Activated gamma-delta T cell treated with Interleukin-2 at 50 U/mL for 16 hours (primary cell): ENCODE measurements at places on chromosomes 13 and 19.

DNA sequence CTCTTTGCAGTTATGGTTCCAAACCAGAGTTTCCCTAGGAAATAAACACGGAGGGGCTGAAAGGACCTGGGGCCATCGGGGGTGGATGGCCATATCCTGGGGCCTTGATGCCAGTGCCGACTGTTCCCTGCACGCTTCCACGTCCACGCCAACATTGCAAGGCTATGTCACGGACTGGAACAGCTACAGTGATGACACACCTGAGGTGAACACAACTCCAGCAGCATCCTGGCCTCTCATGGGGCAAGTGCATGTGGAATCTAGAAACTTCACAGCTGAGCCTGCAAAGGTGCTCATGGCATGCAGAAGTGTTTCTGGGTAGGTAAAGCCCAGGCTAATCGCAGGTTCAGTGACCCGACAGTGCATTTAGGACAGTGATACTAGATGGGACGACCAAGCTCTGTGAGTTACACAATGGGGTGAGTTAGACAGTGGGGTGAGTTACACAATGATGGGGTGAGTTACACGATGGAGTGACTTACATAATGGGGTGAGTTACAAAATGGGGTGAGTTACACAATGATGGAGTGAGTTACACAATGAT, 52.0 kb upstream of the GAS6 start:
- DNase-seq = no peak

- DNase-seq = no peak
These were observed 15.2 kb upstream of the PPP1R12C start for GRCh38 chr19:55132453-55133129.

DNA sequence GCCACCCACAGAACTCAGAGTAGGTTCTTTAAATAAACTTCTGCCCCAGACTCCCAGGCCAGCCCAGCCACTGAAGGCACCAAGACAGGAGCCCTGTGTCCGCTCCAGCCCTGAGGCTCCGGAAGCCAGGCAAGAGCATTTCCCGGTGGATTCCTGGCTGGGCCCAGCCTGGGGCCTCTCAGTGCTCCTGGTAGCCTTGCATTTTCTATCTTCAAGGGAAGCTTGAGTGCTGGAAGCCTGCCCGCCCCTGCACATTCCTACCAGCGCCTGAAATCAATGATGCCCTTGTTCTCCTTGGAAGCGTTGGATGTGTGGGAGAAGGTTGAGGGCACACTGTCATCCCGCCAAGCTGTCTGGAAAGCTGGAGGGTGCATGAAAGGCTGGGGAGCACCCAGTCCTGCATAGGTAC, 70.3 kb downstream of the ALOX5AP start:
- DNase-seq = no peak

GRCh38 chr19:42662712-42663111, 68.0 kb upstream of the CEACAM8 start:
- no peak for DNase-seq

DNA sequence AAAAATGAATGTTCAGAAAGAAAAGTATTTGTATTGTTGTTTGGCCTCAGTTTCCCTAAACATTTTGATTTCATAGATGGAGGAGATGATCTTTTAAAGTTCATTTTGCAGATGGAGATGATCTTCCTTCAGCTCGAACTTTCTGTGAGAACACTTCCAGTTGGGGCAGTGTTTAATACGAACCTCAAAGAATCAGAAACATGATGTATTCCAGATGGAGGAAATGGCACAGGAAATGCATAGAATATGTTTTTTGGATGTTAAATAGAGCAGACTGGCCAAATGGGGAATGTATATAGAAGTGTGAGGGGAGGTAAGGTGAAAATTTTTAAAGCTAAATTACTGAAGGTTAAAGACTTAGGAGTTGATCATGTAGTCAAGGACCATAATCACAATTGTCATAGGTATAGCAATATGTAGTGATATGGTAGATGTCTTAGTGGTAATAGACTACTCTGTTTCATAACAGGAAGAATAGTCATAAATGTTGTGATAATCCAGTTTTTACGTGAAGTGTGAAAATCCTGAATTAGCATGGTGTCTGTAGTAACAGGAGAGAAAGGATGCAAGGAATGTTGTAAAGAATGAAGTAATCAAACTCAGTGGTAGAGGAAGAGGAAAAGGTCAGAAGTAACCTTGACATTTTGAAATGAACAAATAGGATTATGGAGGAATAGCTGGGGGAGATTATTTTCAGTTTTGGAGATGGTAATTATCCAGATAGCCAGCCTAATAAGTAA, 5.1 kb downstream of the RAP2A start:
- no peak for DNase-seq

GRCh38 chr19:18519962-18520847, 1.7 kb downstream of the ELL start:
- DNase-seq = peak; percentile 57

DNA sequence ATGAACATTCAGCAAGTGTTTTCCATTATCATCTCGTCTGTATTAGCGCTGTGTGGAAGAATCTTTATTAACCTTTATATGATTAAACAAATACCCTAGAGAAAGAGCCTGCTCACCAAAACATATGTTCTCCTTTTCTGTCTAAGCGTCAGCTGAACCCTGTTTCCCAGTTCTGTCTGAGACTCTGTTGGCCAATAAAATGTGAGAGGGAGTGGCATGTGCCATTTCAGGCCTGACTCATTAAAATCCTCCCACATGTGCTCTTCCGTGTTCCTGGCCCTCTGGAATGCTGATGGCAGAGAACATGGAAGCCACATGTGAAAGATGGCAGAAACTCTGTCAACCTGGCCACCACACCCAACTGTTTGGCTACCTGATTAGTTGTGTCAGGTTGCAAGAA, 181.9 kb upstream of the EDNRB start:
- no peak for DNase-seq

- no peak for DNase-seq
These were observed 112.1 kb downstream of the LACC1 start for GRCh38 chr13:43991773-43992201.

DNA sequence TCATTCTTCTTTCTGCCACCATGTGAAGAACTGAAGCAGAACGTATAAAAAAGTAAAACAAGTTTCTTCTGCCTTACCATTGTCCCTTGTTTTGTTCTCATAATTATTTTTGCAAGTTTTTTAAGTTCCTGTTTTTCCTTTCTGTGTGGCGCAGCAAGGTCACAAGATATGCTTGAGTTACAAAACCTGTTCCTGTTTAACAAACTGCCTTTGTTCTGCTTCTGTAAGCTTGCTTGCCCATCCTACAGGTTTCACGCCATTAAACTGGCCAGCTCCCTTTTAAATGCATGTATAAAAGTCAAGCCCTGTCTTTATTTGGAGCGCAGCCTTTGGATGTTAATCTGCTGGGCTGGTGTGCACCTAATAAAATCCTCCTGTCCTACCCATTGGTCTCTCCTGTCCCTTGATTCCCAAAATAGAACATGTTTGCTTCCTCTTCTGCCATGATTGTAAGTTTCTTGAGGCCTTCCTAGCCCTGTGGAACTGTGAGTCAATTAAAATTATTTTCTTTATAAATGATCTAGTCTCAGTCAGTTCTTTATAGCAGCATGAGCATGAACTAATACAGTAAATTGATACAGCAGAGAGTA, 1115.4 kb downstream of the SLITRK1 start:
- no peak for DNase-seq
